ENCODE measurements at places on chromosomes 2 and 18.

GRCh38 chr2:217832115-217832514, 170.7 kb downstream of the TNS1 start:
- DNase-seq: no peak

GRCh38 chr18:22314420-22314819, 103.3 kb downstream of the CTAGE1 start:
- DNase-seq: no peak

DNA sequence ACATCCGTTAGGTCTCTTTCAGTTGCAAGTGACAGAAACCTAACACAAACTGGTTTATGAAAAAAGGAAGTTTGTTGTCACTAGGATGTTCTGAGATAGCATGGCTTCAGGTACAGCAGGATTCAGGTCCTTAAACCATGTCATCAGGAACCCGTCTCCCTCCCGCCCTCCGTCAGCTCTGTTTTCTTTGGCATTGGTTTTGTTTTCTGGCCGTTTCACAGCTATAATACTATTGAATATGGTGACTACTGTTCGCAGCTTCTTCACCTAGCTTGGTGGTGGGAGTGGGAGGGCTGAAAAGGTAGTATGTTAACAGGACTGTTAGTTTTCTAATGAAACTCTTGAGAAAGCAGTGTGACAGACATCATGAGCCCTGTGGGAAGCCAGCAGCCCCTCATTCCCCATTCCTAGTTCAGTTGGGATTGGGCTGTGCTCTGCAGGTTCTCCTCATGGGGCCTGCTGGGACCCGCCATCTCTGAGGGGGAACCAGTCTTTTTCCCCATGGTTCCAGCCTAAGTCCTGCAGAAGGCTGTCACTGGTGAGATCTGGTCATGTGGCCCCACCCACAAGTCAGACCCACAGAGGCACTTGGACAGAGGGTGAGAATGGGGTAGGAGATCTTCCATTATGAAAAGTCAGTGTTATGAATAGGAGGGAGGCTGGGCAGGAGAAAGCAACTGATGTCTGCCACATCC, 12.1 kb downstream of the PTMA start:
- DNase-seq: no peak

GRCh38 chr18:43620936-43621335, 343.6 kb upstream of the SYT4 start:
- no peak for DNase-seq

DNA sequence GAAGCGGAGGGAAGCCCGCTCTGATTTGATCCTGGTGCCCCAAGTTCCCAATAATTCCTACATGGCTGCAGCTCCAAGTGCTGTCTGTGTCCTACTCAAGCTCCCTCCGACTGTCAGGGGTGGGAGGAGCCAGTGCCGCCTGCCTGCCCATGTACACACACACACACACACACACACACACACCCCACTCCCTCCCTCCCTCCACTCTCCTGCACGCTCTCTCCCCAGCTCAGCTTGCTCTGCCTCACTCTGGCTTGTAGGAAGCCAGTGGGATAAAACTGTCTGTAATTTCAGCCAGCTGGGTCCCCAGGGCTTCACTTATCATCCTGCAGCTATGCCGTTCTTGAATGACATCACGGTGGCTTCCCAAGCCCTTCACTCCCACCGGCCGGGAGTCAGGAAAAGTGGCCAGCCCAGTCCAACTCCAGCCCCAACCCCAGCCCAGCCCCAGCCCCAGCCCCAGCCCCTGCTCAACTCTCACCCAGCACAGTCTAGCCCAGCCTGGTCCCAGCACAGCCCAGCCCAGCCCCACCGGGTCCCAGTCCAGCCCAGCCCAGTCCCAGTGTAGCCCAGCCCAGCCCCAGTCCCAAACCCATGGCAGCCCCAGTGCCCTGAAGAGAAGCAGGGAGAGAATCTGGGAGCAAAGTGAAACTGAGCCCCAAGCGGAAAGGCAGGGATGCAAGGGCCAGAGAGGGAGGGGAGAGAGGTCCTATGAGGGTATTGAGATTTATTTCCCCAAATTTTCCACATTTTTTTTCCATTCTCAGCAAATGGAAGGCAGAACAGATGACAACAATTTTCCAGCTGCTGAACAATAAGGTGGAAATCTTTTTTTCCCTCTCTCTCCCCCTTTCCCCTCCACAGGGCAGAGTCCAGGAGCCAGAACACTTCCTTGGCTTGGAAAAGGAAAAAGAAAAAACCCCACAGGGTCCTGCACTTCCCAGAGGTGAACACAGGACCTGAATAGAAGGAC, 144.0 kb downstream of the TNS1 start:
- DNase-seq: no peak

DNA sequence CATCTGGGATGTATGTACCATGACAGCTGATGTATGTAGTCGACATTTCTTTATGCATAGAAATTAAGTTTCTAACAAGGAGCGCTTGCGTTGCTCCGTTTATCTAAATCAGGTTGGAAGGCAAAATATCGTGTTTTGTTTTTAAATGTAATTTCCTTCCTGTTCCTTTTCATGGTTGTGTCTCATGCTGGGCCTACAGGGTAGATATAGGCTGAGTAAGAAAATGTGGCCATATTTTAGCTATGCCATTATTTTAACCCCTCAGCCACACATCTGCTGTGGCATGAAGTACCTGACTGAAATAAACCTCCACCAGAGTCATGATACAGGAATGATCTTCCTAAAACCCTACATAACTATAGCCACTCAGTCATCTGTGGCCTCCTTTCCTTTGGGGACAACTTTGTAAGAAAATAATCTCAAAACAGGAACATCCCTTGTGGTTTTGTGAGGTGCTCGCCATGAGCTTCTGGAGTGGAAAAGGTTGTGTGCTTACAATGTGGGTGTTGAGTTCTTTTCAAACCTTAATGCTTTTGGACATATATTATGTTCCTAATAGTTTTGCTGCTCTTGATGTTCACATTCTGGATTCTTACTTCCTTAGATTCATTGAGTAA, 214.3 kb downstream of the FAM210A start:
- DNase-seq: no peak

DNA sequence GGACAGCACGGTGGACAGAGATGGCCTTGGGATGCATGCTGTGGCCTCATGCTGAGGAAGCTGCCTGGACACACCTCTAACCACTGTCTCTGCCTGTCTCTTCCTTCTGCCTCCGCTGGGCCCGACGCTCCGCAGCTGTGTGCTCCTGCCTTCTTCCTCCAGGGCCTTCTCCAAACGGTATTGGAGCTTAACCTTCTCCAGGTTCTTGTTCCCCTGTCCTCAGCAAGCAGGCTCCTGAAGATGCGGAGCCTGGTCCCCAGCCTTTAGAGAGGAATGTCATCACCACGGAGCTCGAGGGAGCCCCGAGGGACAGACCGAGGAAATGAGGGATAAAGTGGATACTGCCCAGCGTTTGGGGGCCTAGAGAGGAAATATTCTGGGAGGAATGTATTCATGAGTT, 155.1 kb downstream of the DYSF start:
- no peak for DNase-seq

DNA sequence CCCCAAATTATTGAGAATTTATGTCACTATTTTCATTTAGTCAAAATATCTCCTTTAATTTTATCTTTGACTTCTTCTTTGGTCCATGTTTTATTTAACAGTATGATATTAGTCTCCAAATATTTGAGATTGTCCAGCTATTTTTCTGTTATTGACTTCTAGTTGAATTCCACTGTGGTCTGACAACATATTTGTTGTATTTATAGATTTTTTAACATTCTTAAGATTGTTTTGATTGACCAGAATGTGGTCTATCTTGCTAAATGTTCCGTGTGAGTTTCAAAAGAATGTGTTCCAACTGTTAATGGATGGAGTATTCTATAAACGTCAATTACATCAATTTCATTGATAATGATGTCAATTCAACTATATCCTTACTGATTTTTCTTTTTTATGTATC, 1452.1 kb downstream of the SUCLG1 start:
- DNase-seq: no peak

DNA sequence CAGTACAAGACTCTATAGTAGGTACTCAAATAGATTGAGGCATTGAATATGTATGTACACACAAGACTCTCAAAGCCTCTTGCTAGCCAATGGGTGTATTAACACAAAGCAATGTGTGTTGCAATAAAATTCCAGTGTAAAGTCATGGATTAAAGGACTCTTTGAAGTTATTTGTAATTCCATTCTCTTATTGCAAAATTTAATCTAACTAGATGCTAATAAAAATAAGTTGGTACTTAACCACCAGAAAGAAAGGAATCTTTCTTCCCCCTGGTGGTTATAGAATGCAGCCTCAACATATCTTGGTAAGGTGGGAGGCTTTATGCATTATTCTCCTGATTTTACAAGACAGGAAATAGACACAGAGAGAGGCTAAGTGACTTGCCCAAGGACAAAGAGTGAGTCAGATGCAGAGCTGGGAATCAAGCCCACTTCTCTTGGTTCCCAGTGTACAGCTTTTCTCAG, 18.0 kb downstream of the LRP1B start:
- DNase-seq: no peak

- no peak for DNase-seq
These were observed 23.6 kb downstream of the CPO start for GRCh38 chr2:206962966-206963365.

DNA sequence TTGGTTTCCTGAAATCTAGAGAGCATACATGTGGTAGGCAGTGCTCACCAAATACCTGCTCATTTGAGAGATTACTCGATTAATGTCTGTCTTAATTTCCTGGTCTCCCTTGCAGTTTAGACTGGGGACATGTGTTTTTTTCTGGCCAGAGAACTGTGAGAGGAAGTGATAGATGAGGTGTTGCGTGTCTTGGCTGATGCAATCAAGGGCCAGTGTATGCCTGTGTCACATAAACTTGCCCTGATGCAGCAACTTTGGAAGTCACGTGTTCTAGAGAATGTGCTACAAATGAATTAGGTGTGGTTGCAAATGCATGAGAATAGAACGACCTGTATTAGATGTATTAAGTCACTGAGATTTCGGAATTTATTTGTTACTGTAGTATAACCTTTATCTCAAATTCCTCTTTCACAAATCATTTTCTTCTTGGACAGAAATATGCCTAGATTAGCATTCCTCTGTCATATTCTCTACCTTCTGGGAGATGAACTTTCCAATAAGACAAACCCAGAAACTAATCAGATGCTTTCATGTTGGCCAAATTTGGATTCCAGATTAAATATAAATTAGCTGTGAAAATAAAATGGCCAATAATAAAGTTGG, 9.9 kb upstream of the IL1A start:
- no peak for DNase-seq

DNA sequence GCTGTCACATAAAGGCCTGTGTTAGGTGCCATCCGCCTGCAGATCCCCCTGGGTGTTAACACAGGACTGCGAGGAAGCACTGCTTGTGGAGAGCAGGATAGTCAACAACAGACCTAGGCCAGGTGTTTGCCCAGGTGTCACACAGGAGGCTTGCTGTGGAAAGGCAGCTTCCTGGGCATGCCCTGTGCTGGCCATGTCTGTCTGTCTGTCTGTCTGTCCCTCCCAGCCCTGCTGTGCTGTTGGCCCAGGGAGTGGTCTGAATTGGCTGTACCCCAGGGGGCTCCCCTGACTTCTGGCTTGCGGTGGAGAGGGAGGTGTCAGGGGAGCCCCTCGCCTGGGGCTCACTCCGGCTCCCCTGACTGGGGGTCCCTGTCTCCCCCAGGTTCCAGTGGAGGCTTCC, 53.2 kb downstream of the SH3BP4 start:
- DNase-seq: no peak

DNA sequence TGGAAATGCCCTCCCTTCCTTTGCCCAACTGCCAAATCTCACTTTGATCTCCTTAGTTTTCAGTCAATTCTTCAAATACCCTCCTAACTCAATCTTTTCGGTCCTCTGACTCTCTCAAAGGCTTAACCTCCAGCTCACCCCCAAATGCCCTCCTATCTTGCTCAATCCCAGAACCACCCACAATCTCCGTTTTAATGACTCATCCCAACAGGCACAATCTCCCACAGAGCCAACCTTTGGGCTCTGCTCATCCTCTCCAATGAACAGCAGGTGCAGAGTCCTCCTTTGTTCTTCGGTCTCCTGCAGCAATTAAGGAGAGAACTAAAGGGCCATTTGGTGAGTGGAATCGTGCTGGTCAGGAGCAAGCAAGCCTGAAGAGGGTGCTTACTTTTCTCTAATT, 366.1 kb upstream of the CRIM1 start:
- no peak for DNase-seq

DNA sequence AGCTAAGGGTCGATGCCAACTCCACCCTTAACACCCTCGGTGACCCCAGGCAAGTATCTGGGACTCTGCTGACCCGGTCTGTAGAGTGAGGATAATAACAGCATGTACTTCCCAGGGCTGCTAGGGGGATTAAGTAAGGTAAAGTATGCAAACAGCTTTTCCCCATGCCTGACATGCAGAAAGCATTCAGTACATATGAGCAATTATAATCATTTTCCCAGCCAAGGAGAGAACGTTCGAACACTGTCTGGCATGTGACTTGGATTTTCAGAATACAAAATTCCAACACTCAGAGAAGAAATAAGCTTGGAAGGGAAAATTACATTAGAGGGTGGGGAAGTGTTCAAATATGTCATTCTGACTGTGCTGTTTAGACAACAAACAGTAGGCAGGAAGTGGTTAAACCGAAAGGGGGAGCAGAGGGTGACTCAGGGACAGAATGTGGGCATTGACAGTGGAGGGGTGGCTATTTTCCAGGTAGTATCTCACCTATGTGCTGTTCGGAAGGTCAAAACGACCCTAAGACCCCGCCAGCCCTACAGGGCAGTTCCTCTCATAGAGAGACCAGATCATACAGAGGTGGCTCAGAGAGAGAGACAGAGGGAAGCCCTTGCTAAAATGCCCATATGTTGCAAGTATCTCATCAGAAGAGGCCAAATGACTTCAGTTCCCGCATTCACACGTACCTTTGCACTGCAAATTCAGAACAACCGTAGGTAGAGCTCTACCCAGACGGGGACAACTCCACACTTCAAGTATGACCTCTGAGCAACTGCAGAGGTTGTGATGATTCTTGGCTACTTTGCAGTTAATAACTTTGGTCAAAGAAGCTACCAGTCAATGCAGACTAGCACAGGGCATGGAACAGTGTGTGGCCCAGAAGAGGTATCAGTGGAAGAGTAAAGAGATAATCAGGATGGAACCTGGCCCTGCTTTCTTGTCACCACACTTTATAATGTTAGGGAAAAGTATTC, 14.8 kb downstream of the ASPRV1 start:
- DNase-seq: peak; percentile 41

All from GM12892 (cell line).